ENCODE measurements at places on chromosomes 3 and 15.

- DNase-seq, result no peak
Measured at GRCh38 chr3:15787941-15788340, 9.8 kb downstream of the ANKRD28 start.

DNA sequence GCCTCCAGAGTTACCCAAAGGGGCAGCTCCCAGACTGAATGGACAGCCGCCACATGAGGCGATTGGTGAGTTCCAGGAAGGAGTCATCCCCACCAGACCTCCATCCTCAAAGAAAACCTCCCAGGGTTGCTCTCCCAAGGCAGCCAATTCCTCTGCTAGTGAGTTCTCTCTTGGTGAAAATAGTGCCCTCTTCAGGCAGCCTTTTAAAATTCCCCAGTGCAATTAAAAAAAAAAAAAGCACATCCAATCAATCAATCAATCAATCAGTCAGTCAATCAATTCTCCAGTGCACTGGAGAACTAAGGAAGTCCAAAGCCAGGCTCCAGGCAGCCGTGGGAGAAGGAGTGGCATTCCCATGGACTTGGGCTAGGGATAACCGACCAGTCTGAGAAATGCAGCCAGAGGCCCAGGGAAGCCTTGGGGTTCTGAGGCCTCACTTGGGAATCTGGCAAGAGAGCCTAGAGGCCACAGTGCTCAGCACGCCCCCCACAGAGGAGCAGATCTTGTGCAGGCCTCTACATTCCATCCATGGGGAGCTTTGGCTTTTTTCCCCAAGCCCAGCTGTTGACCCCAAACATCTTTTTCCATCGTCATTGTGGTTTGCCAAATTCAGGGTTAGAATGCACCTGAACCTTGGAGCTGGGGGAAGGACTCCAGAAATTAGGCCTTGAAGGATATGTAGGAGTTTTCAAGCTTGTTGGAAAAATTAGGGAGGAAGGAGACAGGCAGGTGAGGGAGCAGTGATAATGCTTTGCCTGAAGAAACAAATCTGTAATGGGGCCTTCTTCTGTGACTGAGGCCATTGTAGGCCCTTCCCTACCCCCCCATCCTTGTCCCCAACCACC is 4.8 kb downstream of the PAQR5 start:
- DNase-seq, result no peak

- DNase-seq, result no peak
Measured at GRCh38 chr3:88725440-88726165, 381.8 kb upstream of the EPHA3 start.

DNA sequence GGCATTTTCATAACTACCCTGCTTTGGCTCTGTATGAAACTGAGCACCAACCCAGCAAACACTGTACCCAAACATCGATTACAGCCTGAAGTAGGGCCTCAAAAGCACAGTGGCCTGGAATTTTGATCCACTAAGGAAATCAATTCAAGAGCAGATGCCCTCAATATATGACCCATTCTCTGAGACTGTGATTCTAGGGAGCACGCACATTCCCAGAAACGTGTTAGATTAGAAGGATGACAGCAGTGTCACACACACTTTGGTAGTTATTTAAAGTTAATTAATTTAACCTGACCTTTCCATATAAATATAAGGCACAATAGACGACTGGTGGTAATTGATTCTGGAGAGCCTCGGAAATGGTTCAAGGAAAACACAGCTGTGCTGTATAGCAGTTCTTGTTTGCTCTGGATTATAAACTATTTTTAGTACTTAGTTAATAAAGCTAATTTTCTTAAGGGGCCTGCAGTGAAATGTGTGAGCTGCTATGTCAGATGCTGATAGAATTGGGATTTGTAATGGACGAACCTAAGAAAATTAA is 126.3 kb upstream of the ZNF385D start:
- no peak for DNase-seq

DNA sequence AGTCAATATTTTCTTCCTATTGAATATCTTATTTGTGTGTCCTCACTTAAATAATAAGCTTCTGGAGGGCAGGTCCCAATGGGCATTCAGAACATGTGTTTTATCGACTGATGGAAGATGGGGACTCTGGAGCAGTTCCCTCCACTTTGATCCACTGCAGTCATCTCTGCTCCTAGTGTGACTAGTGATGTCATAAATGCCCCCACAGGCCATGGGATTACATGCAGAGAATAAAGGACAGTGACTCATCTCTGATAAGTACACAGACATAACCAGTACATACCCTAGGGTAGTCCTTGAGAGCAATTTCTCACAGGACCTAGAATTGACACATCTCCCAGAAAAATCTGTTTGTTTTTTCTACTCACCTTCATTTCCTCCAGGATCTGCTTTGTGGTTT is 49.4 kb upstream of the FMN1 start:
- DNase-seq, result no peak

- DNase-seq, result no peak
Measured at GRCh38 chr15:41894251-41894790, 468 bp upstream of the SPTBN5 start.

DNA sequence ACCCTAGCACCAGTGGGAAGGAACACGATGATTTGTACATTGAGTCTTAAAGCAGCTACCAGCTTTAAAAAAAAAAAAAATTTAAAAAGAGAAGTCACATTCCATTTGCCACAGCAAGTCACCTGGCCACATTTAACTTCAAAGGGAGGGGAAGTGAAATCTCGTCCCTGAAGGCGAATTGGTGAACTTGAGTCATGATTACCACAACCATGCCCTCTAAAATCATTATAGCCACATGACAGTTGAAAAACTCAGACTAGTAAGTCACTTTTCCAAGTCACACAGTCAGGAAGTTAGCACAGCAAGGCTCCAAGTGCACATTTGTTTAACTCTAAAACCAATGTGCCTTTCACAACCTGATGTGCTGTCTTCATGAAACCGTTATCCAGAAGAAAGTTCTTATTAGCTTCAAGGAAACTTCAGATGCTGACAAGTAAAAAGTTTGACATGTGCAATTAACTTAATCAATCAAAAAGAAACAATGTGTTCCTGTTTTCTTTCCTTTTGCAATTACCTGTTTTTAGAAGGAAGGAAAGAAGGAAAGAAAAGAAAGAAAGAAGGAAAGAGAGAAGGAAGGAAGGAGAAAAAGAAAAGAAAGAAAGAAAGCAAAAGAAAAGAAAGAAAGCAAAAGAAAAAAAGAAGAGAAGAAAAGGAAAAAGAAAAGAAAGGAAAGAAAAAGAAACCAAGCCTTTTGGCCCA is 8.3 kb upstream of the THSD4 start:
- no peak for DNase-seq

DNA sequence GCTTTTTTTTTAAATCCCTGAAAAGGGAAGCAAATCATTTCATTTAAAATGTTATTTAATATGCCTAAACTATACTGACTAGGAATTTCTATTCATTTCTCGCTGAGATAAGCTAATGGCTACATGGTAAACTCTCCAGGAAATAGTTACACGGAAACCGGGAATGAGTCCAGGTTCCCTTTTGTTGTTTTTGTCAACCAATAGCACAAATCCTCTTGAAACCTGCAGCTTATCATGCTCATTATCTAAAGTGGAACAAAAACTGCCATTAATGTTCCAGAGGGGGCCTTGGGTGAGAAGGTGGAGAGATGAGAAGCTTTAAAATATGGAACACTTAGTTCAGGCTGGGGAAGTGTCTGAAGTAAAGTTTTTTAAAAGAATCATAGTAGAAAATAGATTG is 113.5 kb upstream of the ALCAM start:
- no peak for DNase-seq

DNA sequence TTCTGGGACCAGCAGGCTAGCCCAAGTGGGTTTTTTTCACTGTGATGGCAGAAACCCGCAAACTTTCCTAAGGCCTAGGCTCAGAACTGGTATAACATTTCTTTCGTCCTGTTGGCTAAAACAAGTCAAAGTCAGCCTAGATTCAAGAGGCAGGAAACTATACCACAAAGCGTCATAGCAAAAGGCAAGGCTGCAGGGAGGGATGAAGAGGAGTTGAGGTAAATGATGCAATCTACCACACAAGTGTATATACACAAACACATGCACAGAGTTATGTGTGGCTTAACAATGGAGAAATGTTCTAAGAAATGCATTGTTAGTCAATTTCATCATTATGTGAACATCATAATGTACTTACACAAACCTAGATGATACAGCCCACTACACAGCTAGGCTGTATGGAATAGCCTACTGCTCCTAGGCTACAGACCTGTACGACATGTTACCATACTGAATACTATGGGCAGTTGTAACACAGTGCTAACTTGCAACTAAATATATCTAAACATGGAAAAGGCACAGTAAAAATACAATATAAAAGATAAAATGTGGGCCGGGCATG is 225.6 kb downstream of the TBL1XR1 start:
- peak; percentile 70 for DNase-seq

- DNase-seq, result no peak
Measured at GRCh38 chr3:134361162-134361835, 12.9 kb downstream of the AMOTL2 start.

DNA sequence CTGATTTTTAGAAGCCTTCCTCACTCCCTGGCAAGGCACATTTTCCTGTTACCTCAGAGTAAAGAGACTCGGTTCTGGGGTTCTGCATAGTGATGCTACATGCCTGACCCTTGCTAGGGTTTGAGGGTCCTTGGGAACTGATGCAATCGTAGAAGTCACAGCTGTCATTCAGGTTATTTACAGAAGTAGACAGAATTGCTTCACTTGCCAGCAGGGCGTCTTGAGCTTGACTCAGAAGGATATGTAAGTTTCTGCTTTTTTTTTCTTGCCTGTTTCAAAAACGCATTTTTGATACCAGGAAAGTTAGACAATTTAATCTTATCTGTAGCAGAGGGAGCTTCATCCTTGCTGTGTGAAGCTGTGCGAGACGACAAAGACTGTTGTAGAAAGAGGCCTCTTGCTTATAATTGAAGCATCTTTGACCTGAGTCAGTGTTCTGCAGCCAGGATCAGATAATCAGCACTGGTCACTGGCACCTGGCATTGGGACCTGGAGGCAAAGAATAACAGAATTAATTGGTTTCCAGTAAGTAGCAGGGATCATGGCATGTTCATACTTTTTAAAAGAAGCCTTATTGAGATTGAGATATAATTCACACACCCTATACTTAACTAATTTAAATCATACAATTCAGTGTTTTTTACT is 24.8 kb downstream of the CACNA1D start:
- DNase-seq, result no peak

- no peak for DNase-seq
Measured at GRCh38 chr3:62363275-62363674, 10.1 kb downstream of the FEZF2 start.

DNA sequence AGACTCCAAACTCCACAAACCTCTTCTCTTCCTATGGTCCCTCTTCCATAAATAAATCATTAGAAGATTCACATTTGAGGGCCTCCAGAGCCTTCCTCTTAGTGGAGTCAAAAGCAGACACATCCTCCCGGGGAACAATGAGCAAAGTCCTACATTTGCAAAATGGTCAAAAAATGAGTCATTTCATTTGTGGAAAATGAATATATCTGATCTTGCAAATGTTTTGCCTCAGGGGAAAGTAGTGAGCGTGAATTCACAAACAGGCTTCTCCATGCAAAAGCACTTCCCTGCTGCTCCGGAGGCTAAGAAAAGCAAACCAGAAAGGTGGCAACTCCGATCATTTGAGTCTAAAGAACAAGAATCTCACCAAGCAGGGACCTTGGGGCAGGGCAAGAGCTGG is 86.7 kb upstream of the IQSEC1 start:
- DNase-seq, result no peak

DNA sequence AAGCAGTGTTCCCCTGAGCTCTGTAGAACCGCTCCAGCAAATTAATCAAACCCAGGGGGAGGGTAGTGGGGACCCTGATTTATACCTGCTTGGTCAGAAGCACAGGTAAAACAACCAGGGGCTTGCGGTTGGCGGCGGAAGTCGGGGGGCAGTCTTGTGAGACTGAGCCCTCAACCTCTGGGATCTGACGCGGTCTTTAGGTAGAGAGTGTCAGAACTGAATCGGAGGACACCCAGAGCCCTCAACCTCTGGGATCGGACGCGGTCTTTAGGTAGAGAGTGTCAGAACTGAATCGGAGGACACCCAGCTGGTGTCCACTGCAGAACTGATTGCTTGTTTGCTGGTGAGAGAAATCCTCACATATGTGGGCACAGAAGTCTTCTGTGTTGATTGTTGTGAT is 12.9 kb upstream of the PAQR5 start:
- DNase-seq, result no peak

DNA sequence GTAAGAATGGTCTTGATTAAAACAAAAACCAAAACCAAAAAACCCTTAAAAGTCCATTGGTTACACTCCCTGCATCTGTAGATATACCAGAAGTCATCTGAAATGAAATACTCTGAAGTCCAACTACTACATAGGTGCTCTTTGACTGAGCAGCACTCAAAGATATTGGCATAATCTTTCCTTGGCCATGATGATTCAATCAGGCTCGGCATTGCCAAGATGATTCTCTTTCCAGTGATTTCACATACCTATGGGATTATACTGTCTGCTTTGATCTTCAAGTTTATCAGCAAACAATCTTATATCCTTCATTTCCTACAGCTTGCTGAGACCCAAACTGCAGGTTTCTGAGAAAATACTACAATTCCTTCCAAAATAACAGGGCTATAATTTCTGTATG is 35.9 kb upstream of the DIPK2A start:
- no peak for DNase-seq

DNA sequence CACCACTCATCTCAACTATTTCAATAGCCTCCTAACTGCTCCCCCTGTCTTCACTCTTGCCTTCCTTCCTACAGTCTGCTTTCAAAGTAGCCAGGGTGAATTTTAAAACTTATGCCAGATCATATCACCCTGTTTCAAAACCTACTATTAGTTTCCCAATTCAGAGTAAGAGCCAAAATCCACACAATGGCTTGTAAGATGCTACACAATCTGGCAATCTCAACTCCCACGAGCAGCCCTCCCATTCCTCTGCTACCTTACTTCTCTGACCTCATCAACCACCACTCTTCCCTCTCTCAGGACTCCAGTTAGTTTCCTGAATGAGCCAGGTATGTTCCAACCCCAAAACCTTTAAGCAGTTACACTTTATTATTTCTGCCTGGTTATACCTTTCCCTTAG is 62.5 kb downstream of the VPS13C start:
- DNase-seq, result no peak

- DNase-seq, result no peak
Measured at GRCh38 chr3:183278479-183279088, 25.5 kb downstream of the B3GNT5 start.

GRCh38 chr3:147729641-147730040 is 320.5 kb downstream of the ZIC1 start:
- no peak for DNase-seq

GRCh38 chr3:46998121-46998851 is 18.8 kb downstream of the NBEAL2 start:
- DNase-seq, result peak; percentile 67

- peak; percentile 59 for DNase-seq
Measured at GRCh38 chr3:16338999-16339398, 74.0 kb downstream of the OXNAD1 start.

- no peak for DNase-seq
Measured at GRCh38 chr3:112514527-112515128, 15.4 kb upstream of the BTLA start.

Data from DND-41 (cell line).